ENCODE measurements at places on chromosomes 4 and X.

- peak; percentile 3 for DNase-seq
These were observed 63.7 kb upstream of the FMR1 start for GRCh38 chrX:147847999-147848398.

DNA sequence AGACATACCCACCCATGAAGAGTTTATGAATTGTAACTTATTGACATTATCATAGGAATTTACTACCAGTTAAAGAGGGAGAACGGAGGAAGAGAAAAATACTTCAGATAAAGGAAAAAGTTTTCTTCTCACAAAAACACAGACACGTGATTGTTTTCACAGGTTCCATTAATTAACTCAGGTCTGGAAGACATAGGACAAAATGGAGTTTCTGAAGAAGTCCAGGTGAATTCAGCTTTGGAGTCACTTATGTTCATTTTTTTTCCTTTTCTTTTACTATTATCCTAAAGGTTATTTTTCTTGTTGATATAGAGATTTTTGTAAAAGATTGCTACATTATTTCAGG lies 20.5 kb downstream of the NIPAL1 start:
- no peak for DNase-seq

GRCh38 chrX:101357166-101357795 lies 8.7 kb upstream of the TIMM8A start:
- DNase-seq: no peak

DNA sequence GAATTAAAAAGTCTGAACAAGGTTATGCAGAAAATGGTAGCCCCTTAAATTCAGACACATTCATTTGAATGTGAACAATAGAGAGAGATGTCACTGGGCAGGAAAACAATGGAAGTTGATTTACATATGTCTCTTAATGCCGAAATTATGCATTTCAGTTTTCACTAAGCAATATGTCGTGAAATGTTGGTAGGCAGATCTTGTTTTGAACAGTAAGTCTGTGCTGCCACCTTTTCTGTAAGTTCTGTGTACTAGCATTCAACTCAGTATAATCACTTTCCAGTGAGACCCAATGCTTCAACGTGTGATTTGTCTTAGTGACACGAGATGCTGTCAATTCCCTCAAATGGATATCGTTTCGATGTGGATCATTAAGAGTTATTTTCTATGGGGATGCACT lies 222.7 kb upstream of the VCX3A start:
- DNase-seq: no peak

- DNase-seq: no peak
These were observed 318.0 kb downstream of the FBXW7 start for GRCh38 chr4:152217896-152218295.

DNA sequence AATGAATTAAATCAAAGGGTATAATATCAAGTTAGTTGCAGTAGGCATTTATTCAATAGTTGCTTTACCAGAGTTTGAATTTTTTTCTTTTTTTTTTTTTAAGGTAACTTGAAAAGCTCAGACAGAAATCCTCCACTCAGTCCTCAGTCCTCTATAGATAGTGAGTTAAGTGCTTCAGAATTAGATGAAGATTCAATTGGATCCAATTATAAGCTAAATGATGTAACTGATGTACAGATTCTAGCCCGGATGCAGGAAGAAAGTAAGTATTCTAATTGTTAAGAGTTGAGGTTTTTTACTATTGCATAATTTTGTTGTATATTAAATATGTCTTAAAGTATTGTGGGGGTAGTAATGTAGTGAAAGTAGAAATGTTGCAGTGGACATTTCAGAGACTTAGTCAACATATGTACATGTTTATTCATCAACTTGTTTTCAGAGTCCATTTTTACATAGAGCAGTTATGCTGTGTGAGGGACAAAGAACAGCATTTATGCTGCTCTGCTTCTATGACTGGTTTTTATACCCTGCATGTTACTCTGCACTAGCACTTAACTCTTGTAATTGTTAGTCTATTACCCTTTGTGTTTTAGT lies 38.4 kb downstream of the SLAIN2 start:
- no peak for DNase-seq

- no peak for DNase-seq
These were observed 1.7 kb upstream of the SLC6A8 start for GRCh38 chrX:153685751-153686696.

DNA sequence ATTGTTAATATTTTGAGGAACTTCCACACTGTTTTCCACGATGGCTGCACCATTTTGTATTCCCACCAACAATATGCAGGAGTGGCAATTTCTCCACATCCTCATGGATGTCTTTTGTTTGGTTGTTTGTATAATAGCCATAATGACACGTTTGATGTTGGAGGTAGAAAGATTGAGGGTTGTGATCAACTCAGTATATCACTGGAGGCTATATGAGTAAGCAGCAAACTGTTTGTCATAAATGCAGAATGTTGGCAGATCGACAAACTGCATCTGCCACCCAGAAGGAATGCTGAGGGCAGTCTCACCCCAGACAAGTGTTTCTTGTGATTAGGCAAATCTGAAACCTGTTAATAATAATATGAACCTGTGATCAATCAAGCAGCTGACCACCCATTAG lies 243.9 kb upstream of the WDFY3 start:
- no peak for DNase-seq

- DNase-seq: no peak
These were observed 15.7 kb downstream of the JADE1 start for GRCh38 chr4:128825226-128825625.

- no peak for DNase-seq
These were observed 117.3 kb upstream of the SFRP2 start for GRCh38 chr4:153906231-153906630.

DNA sequence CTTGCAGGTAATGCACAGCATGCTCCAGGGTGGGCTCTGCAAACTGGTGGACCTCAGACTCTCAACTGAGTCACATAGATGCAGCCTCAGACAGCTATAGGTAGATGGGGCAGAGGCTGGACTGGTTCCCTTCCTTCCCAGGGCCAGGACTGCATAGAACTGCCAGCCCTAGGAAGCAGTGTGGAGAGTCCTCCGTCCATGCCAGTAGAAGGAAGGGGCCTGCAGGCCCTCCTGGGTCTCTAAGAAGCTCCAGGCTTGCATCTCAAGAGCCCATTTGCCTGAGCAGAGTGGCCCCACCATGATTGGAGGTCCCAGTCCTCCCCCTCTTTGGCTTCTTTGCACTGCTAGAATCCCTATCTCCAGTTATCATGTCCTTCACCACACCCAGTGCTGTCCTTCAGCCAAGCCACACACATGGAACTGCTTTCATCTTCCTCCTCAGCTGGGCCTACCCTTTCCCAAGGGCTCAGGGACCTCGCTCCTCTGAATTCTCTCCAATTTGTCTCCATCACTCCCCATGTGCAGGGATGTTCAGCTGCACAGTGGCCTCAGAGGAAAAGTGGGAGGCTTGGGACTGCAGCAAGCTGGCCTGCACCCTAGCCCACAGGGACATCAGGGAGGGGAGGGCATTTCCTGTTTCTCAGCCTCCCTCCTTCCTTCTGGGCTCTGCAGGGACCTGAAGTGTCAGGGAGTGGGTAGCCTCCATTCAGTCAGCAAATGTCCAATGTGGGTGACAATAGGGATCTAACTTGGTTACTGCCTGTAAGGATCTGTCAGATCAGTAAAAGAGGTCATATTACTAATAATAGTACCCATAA lies 146.0 kb downstream of the PJA1 start:
- DNase-seq: no peak

DNA sequence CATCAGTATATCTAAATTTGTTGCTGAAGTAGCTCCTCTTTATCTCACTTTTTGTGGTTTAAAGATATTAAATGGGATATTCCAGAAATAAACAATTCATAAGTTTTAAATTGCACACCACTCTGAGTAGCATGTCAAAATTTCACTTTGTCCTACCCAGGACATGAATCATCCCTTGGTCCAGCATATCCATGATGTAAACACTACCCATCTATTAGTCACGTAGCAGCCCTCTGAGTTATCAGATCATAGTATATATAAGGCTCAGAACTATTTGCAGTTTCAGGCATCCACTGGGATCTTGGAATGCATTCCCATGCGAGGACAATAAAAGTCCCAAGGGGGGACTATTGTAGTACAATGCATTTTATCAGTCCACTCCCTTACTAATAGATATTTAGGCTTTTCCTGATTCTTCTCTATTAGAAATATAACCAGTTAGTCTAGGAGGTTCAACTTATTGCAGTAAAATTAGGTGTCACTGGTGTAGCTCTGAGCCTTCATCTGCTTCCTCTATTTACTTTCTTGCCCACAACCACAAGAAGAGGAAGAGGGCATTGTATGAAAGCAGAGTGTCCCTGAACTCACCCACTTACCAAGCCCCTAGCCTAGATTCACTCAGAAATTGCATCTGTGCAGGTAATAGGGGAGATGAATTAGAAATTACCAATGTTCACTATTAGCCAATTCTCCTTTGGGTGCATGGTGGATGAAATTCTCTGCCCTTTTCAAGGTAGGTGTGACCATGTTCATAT lies 409.8 kb upstream of the GALNT7 start:
- DNase-seq: no peak

DNA sequence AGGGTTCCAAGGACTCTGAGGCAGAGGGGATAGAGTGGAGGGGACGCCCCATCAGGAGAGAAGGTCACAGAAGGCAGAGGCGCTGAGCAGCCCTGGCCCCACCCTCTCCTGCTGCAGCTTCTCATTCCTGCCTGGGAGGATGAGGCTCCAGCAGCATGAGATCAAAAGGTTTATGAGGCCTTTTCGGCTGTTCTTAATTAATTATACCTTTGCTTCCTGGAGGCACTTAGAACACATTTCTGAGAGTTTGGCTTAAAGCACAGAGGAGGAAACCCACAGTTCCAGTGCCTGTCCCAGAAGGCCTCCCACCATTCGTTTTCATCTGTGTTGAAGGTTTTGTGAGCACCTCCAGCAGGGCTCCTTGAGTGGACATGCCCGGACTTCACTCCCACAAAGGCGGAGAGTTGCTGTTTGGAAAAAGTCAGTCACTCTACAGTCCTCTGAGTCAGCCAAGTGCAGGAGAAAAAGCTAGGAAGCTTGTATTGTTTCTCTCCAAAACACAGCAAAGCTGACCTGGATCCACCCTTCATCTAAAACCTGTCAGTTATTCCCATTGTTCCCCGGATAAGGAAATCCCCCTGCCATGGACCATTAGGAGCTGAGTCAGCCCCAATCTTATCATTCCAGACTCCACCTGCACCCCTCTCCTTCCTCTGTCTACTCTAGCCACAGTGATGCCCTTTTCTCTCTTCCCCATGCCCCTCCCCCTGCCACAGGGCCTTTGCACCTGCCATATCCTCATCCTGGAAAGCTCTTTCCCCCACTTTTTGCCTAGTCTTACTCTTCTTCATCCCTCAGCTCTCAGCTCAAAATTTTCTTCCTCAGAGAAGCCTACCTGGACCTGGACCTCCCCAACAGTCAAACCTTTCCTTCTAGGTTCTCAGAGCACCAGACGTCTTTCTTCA lies 276.8 kb downstream of the FBXW7 start:
- no peak for DNase-seq

DNA sequence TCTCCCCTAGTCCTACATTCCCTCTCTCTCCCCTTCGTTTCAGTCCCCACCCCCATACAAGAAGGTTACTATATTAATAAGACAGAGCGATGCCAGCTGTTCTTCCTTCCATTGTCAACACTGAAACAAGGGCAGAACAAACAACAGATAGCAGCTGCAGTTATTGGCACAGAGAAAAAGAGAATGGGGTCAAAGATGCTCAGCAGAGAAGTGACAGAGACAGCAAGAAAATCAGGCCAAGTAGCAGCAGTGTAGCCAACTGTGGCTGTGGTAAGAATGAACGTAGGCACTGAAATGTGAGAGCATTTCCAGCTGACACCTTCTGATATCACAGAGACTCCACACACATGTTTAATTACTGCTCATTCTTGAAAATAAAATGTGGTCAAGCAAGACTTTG lies 641.8 kb downstream of the FSTL5 start:
- no peak for DNase-seq

DNA sequence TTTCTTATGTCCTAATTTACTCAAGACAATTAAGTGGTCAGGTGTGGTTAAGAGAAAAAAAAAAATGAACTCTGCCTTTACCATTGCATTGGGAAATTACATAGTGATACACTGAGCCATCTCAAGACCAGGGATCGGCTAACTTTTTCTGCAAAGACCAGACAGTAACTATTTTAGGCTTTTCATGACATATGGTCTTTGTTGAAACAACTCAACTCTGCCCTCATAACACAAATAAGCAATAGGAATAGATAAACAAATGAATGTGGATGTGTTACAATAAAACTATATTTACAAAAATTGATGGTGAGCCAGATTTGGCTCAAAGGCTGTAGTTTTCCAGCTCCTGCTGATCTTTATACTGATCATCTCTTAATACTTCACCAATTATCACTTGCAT lies 632.6 kb upstream of the INTU start:
- no peak for DNase-seq

GRCh38 chr4:135510582-135510981 lies 1309.0 kb upstream of the PABPC4L start:
- DNase-seq: no peak

- no peak for DNase-seq
These were observed 380.7 kb upstream of the GALNTL6 start for GRCh38 chr4:171432536-171432935.
